ENCODE measurements at places on chromosomes 6 and 20.

DNA sequence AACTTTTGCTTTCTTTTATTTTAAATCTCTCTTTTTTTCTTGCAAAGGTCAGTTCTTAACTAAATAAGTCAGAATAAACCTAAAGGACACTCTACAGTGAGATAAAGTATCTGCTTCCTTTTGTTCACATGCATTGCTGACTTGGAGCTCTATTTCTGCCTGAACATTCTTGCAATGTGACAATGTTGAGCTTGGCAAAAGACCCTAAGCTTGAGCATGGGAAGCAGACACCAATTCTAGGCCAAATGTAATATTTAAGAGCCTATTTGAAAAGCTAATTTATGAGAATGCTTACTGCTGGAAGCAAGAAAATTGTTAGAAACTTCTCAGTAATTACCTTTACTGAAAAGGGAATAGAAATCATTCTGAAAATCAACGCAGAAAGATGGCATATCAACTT, 556.2 kb downstream of the CBLN4 start:
- no peak for DNase-seq

GRCh38 chr6:90677440-90677839, 90.6 kb upstream of the MAP3K7 start:
- DNase-seq, result no peak

DNA sequence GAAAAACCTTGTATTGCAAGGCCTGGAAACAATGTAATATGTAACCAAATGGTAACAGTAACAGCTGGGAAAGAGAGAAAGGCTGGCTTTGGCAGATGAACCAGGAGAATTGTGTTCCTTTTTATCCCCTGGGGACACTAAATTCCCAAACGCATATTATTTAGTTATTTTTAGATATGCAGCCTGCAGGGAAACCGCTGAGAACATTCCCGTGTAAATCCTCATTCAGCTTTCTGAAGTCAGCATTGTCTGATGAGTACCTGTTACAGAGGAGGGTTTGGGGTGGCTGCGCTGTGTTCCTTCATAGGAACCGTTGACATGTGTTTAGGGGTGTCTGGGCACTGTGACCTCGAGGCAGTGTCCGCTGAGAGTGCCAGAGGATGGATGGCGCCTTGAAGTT, 101.3 kb downstream of the SMOC2 start:
- DNase-seq, result no peak

- DNase-seq, result no peak
Observed at GRCh38 chr6:21680611-21681010, 87.1 kb downstream of the SOX4 start.

Measured in coronary artery (tissue), 2 donors.